Thymus (tissue), 14 donors: ENCODE measurements at places on chromosomes 2 and 18.

DNA sequence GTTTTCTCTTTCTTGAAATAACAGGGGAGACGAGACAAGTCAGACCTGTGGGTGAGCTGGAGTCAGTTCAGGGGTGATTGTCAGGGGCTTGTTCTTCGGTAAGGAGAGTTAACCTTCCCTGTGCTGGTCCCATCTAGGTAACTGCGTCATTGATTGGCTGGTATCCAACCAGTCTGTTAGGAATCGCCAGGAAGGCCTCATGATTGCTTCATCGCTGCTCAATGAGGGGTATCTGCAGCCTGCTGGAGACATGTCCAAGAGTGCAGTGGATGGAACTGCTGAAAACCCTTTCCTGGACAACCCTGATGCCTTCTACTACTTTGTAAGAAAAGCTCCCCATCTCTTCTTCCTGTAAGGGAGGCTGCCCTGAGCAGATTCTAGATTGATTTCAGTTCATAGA, 21.3 kb downstream of the PLEK start:
- peak overlapping the region; percentile 47 for H3K27ac ChIP-seq
- no peaks in the 10 kb centered on the region for H3K4me1 ChIP-seq
- H3K4me3 ChIP-seq: no peak overlapping the region
- no peaks in the 10 kb centered on the region for H3K27me3 ChIP-seq
- DNase-seq: no peak

GRCh38 chr2:168929031-168929430, 27.9 kb downstream of the G6PC2 start:
- no peaks in the 10 kb centered on the region for H3K4me1 ChIP-seq
- no peak overlapping the region for H3K4me3 ChIP-seq
- no peaks in the 10 kb centered on the region for H3K27me3 ChIP-seq
- no peak for DNase-seq
- H3K27ac ChIP-seq: no peak overlapping the region

DNA sequence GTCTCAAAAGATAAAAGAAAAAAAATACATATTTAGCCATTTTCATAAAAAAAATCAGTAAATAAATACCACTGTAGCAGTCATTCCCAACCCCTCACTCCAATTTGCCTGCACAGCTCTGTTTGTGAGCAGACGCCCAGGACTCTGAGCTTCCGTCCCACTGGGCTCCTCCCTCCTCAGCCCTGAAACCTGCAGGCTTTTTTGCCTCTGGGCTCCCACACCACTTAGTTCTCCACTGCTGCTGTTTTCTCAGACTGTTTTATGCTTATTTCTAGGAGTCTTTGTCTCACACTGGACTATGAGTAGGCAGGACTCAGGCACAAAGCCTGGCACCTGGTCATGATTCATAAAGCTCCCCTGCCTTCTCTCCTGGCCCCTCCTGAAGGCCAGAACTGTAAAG, 6.1 kb upstream of the CXCR1 start:
- H3K36me3 ChIP-seq: no peaks in the 10 kb centered on the region
- no peak overlapping the region for H3K4me3 ChIP-seq
- no peak overlapping the region for H3K27ac ChIP-seq
- H3K4me1 ChIP-seq: peaks cover 16% of the 10 kb centered on the region
- no peaks in the 10 kb centered on the region for H3K27me3 ChIP-seq

DNA sequence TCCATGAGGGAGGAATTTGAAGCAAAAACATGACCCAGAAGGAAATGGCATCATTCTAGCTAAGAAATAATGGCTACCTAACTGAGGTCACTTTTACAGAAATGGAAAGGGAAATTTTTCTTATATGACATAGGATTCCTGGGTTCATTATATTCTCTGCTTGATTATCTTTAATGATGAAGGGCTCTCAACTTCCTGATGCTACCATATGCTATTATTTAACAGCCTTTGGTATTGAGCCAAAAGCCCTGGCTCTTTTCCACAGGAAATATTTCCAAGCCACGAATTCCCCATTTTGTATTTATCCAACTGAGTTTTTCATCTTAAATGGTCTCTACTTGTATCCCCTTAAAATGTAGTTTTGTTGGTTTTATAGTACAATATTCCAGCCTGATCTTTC, 63.2 kb upstream of the NPAS2 start:
- peaks cover 10% of the 10 kb centered on the region for H3K4me1 ChIP-seq
- no peaks in the 10 kb centered on the region for H3K27me3 ChIP-seq
- H3K27ac ChIP-seq: no peak overlapping the region
- DNase-seq: no peak

GRCh38 chr2:167310442-167310841, 422.2 kb downstream of the XIRP2 start:
- no peak for DNase-seq
- no peaks in the 10 kb centered on the region for H3K36me3 ChIP-seq
- no peak overlapping the region for H3K27ac ChIP-seq
- H3K4me3 ChIP-seq: no peak overlapping the region

DNA sequence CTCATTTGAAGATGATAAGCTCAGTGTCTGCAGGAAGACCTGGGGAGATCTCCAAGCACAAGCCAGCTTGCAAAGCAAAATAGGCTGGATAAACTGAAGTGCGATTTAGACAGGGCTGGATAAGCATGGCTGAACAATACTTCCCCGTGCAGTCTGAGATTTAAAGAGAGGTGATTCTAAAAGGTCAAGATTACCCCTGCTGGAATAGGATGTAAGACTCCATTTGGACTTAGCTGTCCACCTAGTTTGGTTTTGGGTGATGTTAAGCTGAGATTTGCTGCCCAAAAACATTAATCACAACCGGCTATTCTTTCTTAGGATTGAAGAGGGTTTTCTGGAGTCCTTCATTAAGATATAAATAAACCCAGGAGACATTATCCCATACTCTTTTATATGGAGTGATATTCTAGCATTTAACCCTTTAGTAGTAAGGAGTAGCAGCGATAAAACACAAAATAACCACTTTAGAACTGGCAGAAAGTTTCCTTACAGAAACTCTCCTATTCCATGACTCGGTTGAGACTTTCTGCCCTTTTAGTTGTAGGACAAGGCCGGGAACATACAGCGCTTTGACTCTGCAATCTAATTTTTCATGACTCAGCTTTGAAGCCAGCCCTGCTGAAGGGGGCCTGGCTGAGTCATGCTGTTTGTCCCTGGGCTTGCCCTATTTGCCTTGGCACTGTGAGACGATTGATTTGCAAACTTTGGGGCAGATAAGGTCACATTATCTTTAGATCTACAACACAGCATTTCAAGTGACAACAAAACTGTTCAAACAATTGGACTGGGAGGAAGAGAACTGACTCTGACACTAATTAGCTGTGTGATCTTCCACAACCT, 238.2 kb downstream of the GCA start:
- no peaks in the 10 kb centered on the region for H3K27me3 ChIP-seq
- no peaks in the 10 kb centered on the region for H3K4me1 ChIP-seq
- DNase-seq: no peak

- no peak overlapping the region for H3K4me3 ChIP-seq
- no peak for DNase-seq
- H3K36me3 ChIP-seq: no peaks in the 10 kb centered on the region
- no peaks in the 10 kb centered on the region for H3K4me1 ChIP-seq
Observed at GRCh38 chr18:22734791-22735627, 198.1 kb upstream of the RBBP8 start.

GRCh38 chr2:188114014-188114413, 177.7 kb upstream of the GULP1 start:
- no peak for DNase-seq
- no peaks in the 10 kb centered on the region for H3K27me3 ChIP-seq
- no peaks in the 10 kb centered on the region for H3K36me3 ChIP-seq
- no peaks in the 10 kb centered on the region for H3K4me1 ChIP-seq
- no peak overlapping the region for H3K4me3 ChIP-seq
- H3K27ac ChIP-seq: no peak overlapping the region

GRCh38 chr2:150400849-150401248, 86.6 kb downstream of the RND3 start:
- no peaks in the 10 kb centered on the region for H3K27me3 ChIP-seq
- H3K27ac ChIP-seq: no peak overlapping the region
- H3K4me1 ChIP-seq: no peaks in the 10 kb centered on the region
- no peak overlapping the region for H3K4me3 ChIP-seq
- DNase-seq: no peak

GRCh38 chr2:37555457-37555856, 116.0 kb downstream of the CDC42EP3 start:
- no peaks in the 10 kb centered on the region for H3K36me3 ChIP-seq
- no peaks in the 10 kb centered on the region for H3K27me3 ChIP-seq
- H3K27ac ChIP-seq: no peak overlapping the region
- peak; percentile 38 for DNase-seq
- peaks cover 3% of the 10 kb centered on the region for H3K4me1 ChIP-seq

GRCh38 chr18:59898609-59899297, 1.0 kb upstream of the PMAIP1 start:
- H3K4me1 ChIP-seq: peaks cover 8% of the 10 kb centered on the region
- H3K4me3 ChIP-seq: peak overlapping the region; percentile 94
- peaks cover 9% of the 10 kb centered on the region for H3K36me3 ChIP-seq
- no peak overlapping the region for H3K27ac ChIP-seq

GRCh38 chr2:132891498-132891897, 221.5 kb upstream of the LYPD1 start:
- no peaks in the 10 kb centered on the region for H3K27me3 ChIP-seq
- DNase-seq: no peak
- H3K4me1 ChIP-seq: no peaks in the 10 kb centered on the region
- H3K36me3 ChIP-seq: no peaks in the 10 kb centered on the region
- no peak overlapping the region for H3K27ac ChIP-seq

DNA sequence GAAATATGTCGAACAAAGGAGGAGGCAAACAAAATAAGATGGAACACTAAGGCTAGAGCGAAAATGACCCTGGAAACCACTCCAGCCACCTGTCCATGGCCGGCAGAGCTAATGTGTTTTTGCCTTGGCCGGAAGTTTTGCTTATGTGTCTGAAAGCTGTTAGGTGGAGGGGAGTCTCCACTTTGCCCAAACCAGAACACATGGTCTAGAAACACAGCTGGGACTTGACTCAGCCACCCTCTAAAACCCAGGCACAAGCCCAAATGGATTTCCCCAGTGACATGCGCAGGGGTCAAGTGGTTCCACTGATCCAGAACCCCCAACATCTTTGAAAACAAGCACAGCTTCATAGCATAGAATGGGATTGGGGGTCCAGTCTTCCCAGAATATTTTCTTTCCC, 159.3 kb downstream of the ZBTB7C start:
- H3K4me1 ChIP-seq: no peaks in the 10 kb centered on the region
- H3K27ac ChIP-seq: no peak overlapping the region
- no peak overlapping the region for H3K4me3 ChIP-seq
- DNase-seq: no peak

- no peaks in the 10 kb centered on the region for H3K27me3 ChIP-seq
- H3K4me3 ChIP-seq: no peak overlapping the region
Observed at GRCh38 chr18:47274961-47275360, 23.5 kb upstream of the SKOR2 start.

GRCh38 chr2:106113361-106113966, 80.6 kb downstream of the UXS1 start:
- no peaks in the 10 kb centered on the region for H3K27me3 ChIP-seq
- no peaks in the 10 kb centered on the region for H3K4me1 ChIP-seq
- no peak overlapping the region for H3K4me3 ChIP-seq
- no peak for DNase-seq

DNA sequence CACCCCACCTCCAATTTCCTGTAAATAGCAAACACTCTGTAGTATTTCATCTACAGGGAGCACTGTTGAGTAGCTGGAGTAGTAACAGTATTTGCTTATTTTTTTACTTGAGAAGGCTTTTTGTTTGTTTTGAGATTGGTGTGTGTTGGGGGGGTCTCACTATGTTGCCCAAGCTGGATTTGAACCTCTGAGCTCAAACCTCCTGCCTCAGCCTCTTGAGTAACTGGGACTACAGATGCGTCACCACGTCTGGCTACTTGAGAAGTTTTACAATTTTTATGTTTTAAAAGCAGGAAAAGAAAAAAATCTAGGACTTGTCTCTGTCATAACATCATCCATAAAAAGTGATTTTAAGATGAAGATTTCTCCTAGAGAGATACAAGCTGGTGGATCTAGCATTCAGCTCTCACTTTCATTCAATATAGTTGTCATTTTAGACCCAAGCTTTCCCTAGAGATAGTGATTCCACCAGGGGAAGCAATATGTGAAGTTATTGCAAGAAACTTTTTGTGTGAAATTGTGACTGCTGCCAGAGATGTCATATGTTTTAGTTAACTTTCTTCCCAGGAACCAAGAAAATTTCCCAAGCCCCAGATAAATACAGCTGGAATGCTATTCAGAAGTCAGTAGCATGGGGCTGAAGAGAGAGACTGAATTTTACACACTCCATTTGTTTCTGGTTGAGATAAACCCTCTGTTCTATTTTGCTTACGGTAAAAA, 60.2 kb upstream of the MAP4K3 start:
- no peaks in the 10 kb centered on the region for H3K4me1 ChIP-seq
- no peak overlapping the region for H3K4me3 ChIP-seq
- no peaks in the 10 kb centered on the region for H3K27me3 ChIP-seq
- no peak overlapping the region for H3K27ac ChIP-seq
- no peak for DNase-seq

DNA sequence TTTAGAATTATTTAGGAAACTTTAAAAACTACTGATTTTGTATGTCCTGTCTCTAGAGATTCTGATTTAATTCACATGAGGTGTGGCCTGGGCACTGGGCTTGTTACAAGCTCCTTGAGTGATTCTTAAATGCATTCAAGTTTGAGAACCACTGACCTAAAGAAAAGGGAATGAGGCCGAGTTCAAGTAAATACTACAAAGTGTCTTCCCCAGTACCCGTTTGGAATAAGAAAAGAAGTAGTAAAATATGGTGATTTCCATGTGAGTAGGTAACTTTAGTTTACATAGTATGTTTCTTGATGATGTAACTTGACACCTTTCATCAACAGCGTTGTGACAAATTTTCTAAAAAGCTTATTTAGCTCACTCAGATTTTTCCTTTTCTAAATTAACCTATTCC, 1022.9 kb upstream of the NRXN1 start:
- H3K27ac ChIP-seq: no peak overlapping the region
- H3K4me1 ChIP-seq: no peaks in the 10 kb centered on the region
- H3K4me3 ChIP-seq: no peak overlapping the region
- no peaks in the 10 kb centered on the region for H3K27me3 ChIP-seq

- DNase-seq: no peak
- H3K4me1 ChIP-seq: no peaks in the 10 kb centered on the region
- no peaks in the 10 kb centered on the region for H3K27me3 ChIP-seq
- peak overlapping the region; percentile 83 for H3K27ac ChIP-seq
- peak overlapping the region; percentile 62 for H3K4me3 ChIP-seq
- H3K36me3 ChIP-seq: peaks cover 7% of the 10 kb centered on the region
Observed at GRCh38 chr18:41955688-41956087, 654 bp downstream of the PIK3C3 start.

GRCh38 chr18:9629709-9630108, 15.3 kb upstream of the PPP4R1 start:
- no peaks in the 10 kb centered on the region for H3K27me3 ChIP-seq
- H3K4me3 ChIP-seq: no peak overlapping the region
- DNase-seq: no peak
- H3K27ac ChIP-seq: no peak overlapping the region
- H3K4me1 ChIP-seq: no peaks in the 10 kb centered on the region
